Fibroblast of the aortic adventitia (primary cell): ENCODE measurements at places on chromosomes 12 and 14. TPM values are rescaled to one million over a fixed set of nuclear protein-coding genes. Genes with fewer than 3 reads are reported as not detected.

WNT1 gene
- total RNA-seq: not detected in 2 replicates

C1QL4 gene
- 0.18 TPM in 1 of 2 replicates, not detected in the other for total RNA-seq

LRFN5 gene
- 12.1 and 12.8 TPM in 2 replicates for total RNA-seq

CNOT2 gene
- 58.9 and 135 TPM in 2 replicates for total RNA-seq

LRRC74A gene
- not detected in 2 replicates for total RNA-seq

SRRM4 gene
- not detected in 2 replicates for total RNA-seq

COCH gene
- 0.36 TPM in 1 of 2 replicates, not detected in the other for total RNA-seq

BCL2L14 gene
- total RNA-seq: not detected in 2 replicates

HIF1A gene
- 258 and 553 TPM in 2 replicates for total RNA-seq

HCAR1 gene
- 1.5 and 2.2 TPM in 2 replicates for total RNA-seq

CD163L1 gene
- 0.08 and 0.36 TPM in 2 replicates for total RNA-seq

SYCP3 gene
- 0.18 and 0.82 TPM in 2 replicates for total RNA-seq

RTL1 gene
- not detected in 2 replicates for total RNA-seq

TXNDC16 gene
- total RNA-seq: 6.9 and 9.4 TPM in 2 replicates

IRAK3 gene
- total RNA-seq: 20.0 and 21.4 TPM in 2 replicates

IGF1 gene
- 0.63 and 6.1 TPM in 2 replicates for total RNA-seq

GLS2 gene
- total RNA-seq: 0.36 TPM in 1 of 2 replicates, not detected in the other

GLIPR1L1 gene
- total RNA-seq: not detected in 2 replicates

PAWR gene
- total RNA-seq: 15.0 and 57.6 TPM in 2 replicates

PPFIA2 gene
- 0.74 and 4.9 TPM in 2 replicates for total RNA-seq
